Uterus (tissue), 4 donors: ENCODE measurements at places on chromosomes 16 and 17. TPM values are rescaled to one million over a fixed set of nuclear protein-coding genes. Genes with fewer than 3 reads are reported as not detected.
A peak's percentile ranks its signal among the peaks of the same experiment; 100 is the strongest.

TLCD1 gene
- total RNA-seq, result 1.4 TPM

YWHAE gene
- total RNA-seq, result 894 TPM

DNA sequence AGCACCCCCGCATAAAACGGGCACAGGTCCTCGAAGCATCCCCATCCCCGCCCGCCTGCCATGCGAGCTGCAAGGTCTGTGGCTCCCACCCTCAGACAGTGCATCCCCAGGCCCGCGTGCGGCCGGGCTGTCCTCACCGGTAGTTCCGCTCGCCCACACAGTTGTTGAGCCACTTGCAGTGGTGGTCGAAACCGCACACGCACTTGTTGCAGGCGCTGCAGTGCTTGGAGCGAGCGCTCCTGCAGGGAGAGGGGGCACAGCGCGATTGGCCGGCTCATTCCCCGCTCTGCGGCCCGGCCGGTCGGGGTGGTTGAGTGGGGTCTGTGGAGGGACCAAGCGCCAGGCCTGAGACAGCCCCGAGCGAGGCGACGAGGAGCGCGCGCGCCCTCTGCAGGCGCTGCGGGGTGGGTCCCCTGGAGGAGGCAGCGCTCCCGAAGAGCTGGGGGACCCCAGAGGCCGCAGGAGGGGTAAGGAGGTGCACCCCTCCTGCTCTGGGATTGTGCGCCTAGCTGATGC, 6.0 kb upstream of the TPPP3 start:
- peak; percentile 56 for DNase-seq
- H3K4me1 ChIP-seq, result no peaks in the 10 kb centered on the region
- H3K4me3 ChIP-seq, result peak overlapping the region; percentile 15
- no peaks in the 10 kb centered on the region for H3K36me3 ChIP-seq
- peak overlapping the region; percentile 7 for H3K27ac ChIP-seq
- H3K27me3 ChIP-seq, result no peaks in the 10 kb centered on the region

GRCh38 chr17:5352681-5353289, 66.7 kb downstream of the NUP88 start:
- no peaks in the 10 kb centered on the region for H3K36me3 ChIP-seq
- no peak overlapping the region for H3K4me3 ChIP-seq
- no peak overlapping the region for H3K27ac ChIP-seq

DNA sequence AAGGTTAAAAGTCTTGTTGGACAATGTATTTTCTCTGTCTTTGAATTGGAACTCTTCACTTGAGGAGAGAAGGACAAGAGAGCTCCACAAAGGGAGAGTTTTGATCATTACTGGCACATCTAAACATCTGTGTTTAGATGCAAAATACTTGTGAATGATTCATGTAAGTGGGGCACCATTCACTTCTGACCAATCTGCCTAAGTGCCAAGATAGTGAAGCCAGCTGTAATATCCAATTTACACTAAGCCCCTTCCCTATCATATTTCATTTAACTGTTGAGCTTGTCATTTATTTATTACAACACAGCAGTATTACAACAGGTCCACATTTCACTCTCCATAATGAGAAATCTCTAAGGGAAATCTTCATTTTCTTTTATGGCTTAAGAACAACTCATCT, 832.3 kb upstream of the GOT2 start:
- H3K4me1 ChIP-seq, result no peaks in the 10 kb centered on the region
- no peaks in the 10 kb centered on the region for H3K27me3 ChIP-seq
- H3K4me3 ChIP-seq, result no peak overlapping the region
- no peaks in the 10 kb centered on the region for H3K36me3 ChIP-seq
- no peak for DNase-seq
- no peak overlapping the region for H3K27ac ChIP-seq

DNA sequence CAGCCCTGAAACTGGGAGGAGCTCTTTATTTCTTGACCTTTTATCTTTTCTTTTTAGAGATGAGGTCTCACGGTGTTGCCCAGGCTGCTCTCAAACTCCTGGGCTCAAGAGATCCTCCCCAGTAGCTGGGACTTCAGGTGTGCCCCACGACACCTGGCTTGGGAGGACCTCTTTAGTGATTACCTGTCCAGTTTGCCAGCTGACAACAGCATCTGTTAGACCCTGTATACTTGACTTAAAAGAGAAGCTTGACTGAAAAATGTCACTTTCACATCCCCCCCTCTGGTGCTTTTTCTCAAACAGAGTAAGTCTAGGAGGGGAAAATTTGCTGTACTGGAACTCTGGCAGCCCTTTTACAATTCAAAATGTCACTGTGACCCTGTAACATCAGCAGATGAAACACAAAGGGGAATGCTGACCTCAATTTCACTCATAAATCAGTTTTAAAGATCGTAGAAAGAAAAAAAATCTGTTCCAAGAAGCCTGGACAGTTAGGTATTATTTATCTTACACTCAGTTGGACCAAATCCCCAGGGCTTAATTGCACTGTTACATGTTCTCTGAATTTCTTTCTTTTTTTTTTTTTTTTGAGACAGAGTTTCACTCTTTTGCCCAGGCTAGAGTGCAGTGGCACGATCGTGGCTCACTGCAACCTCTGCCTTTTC, 1.8 kb upstream of the ERN1 start:
- no peaks in the 10 kb centered on the region for H3K4me1 ChIP-seq
- H3K27me3 ChIP-seq, result no peaks in the 10 kb centered on the region
- no peak for DNase-seq
- H3K27ac ChIP-seq, result peak overlapping the region; percentile 94

CEMP1 gene
- 3.3 TPM for total RNA-seq

- H3K4me1 ChIP-seq, result no peaks in the 10 kb centered on the region
- no peak overlapping the region for H3K27ac ChIP-seq
- H3K27me3 ChIP-seq, result no peaks in the 10 kb centered on the region
- no peak overlapping the region for H3K4me3 ChIP-seq
- H3K36me3 ChIP-seq, result no peaks in the 10 kb centered on the region
Measured at GRCh38 chr17:50373705-50374104, 676 bp downstream of the EME1 start.

DNA sequence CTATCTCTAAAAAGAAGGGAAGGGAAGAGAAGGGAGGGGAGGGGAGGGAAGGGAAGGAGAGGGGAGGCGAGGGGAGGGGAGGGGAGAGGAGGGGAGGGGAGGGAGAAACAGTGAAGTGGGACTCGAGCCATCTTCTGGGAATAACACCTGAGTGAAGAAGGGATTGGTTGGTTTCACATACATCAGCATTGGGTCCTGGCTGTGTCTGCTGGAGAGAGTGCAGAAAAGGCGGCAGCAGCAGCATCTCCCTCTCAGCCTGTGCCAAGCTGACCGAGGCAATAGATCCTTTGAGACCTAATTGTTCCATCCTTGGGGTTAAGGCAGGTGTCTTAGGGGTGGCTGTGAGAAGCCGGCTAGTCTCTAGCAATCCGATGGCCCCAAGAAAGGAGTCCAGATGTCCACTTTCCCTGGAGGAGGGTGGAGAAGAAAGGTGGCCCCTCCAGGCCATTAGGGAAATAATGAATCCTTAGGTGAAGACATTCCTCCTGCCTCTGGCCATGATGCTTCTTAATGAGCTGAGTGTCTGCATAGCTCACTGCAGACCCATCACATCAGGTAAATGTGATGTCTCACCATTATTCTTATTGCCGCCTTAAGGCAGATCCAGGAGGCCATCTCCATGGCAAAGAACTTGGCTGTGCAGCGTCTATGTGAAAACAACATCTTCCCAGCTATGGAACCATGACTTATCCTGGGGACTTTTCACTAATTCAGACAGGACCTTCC, 71.6 kb downstream of the WIPI1 start:
- H3K4me3 ChIP-seq, result no peak overlapping the region
- peaks cover 12% of the 10 kb centered on the region for H3K4me1 ChIP-seq
- no peaks in the 10 kb centered on the region for H3K36me3 ChIP-seq
- H3K27me3 ChIP-seq, result no peaks in the 10 kb centered on the region
- DNase-seq, result no peak

NKD1 gene
- 3.5 TPM for total RNA-seq

DNA sequence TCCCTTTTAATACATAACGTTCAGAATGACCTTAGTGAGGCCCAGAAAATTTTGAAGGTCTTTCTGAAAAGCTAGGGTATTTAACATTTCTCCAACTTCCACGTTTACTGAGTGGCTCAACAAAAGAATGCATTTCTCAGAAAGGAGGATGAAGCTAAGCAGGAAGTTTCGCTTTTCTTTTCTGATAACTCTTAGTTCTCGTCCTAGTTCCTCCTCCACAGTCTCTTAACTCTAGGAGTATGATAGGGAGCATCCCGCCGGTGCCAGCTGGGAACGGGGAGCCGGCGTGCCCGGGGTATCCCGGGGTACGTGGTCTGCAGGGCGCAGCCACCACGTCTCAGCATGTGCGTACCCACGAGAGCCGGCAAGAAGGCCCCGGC, 363 bp downstream of the KARS1 start:
- peaks cover 5% of the 10 kb centered on the region for H3K4me1 ChIP-seq
- no peak for DNase-seq
- no peaks in the 10 kb centered on the region for H3K36me3 ChIP-seq
- H3K4me3 ChIP-seq, result peak overlapping the region; percentile 100

DNA sequence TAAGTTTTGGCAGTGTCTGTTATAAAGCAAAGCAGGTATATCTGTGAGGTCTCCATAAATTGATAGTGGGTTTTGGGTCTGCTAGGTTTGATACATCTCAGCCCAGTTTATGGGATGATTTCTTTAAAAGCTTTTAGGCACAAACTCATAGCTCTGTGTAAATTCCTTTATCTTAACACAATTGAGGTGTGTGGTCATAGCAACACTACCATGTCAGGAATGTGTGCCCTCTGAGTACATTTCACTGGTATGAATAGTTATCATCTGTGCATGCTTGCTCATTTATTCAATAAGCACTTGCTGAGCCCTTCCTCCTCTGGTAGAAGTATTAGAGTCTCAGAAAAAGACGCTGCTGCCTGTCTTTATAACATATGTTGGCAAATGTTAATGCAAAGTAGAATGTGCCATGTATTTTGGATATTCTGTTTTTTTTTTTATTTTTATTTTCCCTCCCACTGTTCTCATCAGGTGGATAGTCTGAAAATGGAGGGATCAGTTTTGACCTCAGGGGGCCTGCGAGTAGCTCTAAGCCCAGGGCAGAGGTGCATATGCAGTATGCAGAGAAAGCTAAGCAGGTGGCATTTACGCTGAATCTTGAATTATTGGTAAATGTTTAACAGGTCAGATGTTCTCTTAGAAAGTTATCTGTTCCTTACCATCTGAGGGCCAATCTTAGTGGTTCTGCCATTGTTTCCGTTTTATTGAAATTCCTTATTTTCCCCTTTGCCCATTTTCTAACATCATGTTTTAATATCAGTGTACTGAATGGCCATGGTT, 90.7 kb downstream of the WNT3 start:
- H3K27me3 ChIP-seq, result no peaks in the 10 kb centered on the region
- no peaks in the 10 kb centered on the region for H3K4me1 ChIP-seq
- H3K27ac ChIP-seq, result no peak overlapping the region
- H3K36me3 ChIP-seq, result no peaks in the 10 kb centered on the region
- H3K4me3 ChIP-seq, result no peak overlapping the region

DNA sequence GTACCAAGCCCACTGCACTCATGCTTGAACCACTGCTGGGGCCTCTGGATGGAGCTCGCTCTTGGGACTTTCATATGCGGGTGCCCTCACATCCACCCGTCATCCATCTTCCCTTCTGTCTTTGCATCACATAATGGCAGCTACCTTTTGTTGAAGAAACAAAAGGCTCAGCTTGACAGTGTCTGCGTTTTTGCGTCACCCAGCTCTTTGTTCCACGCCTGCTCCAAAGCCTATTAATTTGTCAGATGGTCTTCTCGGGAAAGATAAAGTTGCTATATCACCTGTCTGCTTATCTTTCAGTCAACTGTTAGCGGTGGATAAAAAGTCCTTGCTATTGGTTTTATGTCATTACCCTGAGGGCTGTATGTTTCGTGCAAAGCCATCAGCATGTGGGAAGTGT, 18.1 kb upstream of the BCO1 start:
- no peak for DNase-seq
- H3K4me3 ChIP-seq, result no peak overlapping the region
- H3K4me1 ChIP-seq, result no peaks in the 10 kb centered on the region
- no peak overlapping the region for H3K27ac ChIP-seq
- H3K27me3 ChIP-seq, result no peaks in the 10 kb centered on the region

DNA sequence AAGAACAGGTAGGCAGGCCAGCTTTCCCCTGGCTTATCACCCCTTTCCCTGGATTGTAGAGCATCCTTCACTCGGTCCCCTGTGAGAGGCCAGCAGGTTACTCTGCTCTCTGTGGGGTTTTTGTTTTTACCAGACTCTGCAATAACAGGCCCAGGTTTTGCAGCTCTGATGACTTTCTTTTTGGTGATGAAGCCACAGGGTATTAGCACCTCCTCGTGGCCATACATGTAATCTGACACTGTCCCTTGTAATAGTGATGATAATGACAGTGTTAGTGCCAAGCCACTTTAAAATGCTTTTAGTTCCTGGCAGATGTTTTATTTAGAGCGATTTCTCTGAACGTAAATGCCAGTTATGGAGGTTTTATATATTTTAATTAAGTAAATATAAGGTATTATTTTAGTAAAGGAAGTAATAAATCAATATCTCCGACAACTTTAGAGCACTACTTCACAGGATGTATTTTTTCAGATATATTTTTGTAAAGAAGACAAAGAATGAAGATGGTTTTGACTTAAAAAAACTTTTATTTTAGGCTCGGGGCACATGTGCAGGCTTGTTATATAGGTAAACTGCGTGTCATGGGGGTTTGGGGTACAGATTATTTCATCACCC, 38.0 kb upstream of the CPHXL start:
- H3K27me3 ChIP-seq, result no peaks in the 10 kb centered on the region
- H3K27ac ChIP-seq, result no peak overlapping the region
- H3K4me1 ChIP-seq, result no peaks in the 10 kb centered on the region

- DNase-seq, result no peak
- no peak overlapping the region for H3K4me3 ChIP-seq
- no peaks in the 10 kb centered on the region for H3K27me3 ChIP-seq
- no peaks in the 10 kb centered on the region for H3K36me3 ChIP-seq
Measured at GRCh38 chr16:72189865-72190371, 18.0 kb upstream of the PMFBP1 start.

ITGB4 gene
- 100 TPM for total RNA-seq

GRCh38 chr17:75764711-75765421, at the start of gene GALK1:
Gene GALK1, minus strand, starts transcription at chr17:75765192. Its CDS starts 56 bp downstream, at chr17:75765136.
- peak within 1 kb of the TSS; percentile 62 for H3K4me3 ChIP-seq
- peaks cover 8% of the 10 kb centered on the region for H3K4me1 ChIP-seq
- DNase-seq, result peak; percentile 74
- H3K27ac ChIP-seq, result peak within 1 kb of the TSS; percentile 94
- H3K27me3 ChIP-seq, result no peaks in the 10 kb centered on the region
- H3K36me3 ChIP-seq, result no peaks in the 10 kb centered on the region

TMEM235 gene
- total RNA-seq, result not detected

DNA sequence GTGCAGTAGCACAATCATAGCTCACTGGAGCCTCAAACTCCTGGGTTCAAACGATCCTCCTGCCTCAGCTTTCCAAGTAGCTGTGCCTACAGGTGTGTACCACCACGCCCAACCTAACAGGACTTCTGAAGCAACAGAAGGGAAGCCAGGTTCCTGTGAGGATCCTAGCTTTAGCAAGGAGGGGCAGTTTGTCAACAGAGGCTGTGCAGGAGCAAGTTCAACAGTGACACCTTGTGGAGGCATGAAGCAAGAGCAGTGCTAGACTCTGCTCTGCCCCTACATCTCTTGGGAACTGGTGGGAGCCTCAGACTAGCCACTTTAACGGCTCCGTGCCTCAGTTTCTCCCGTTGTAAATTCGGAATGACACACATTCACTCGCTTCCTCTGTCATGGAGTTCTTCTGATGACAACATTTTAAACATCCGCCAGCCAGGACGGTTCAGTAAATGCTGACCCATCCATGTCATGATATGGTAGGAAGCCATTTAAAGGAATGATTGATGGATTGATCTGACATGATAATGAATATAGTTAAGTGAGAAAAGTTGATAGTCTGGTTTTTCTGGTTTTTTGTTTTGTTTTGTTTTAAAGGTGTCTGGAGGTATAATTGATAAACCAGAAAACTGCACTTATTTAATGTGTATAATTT, 218.7 kb downstream of the MRTFB start:
- H3K4me3 ChIP-seq, result no peak overlapping the region
- DNase-seq, result no peak
- H3K27me3 ChIP-seq, result no peaks in the 10 kb centered on the region
- no peaks in the 10 kb centered on the region for H3K36me3 ChIP-seq
